ENCODE measurements at places on chromosomes 2 and 18. TPM values are rescaled to one million over a fixed set of nuclear protein-coding genes. Genes with fewer than 3 reads are reported as not detected.

ANKRD30BL gene
- not detected for total RNA-seq

CD302 gene
- total RNA-seq = 1.2 TPM

FBLN7 gene
- total RNA-seq = 0.71 TPM

CMPK2 gene
- 1.2 TPM for total RNA-seq

SLC19A3 gene
- not detected for total RNA-seq

KHK gene
- total RNA-seq = 2.6 TPM

SKOR2 gene
- total RNA-seq = not detected

CPO gene
- not detected for total RNA-seq

DNA sequence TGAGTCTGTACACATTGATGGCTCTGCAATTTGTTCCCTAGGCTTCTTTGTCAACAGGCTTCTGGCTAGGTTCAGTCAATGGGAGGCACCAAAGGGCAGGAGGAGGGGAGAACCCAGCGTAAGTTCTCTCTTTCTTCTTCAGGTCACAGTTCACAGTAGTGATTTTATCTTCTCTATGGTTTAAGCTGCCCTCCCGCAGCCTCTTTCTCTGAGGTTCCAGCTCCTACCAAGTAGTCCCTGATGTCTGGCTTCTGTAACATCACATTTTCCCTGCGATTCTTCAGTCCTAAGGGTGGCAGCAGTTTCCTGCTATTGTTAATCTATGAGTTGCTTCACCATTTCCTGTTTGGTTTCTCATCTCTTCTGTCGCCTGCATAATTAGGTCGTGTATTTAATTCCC, 107.4 kb downstream of the CPO start:
- no peak for DNase-seq

DNA sequence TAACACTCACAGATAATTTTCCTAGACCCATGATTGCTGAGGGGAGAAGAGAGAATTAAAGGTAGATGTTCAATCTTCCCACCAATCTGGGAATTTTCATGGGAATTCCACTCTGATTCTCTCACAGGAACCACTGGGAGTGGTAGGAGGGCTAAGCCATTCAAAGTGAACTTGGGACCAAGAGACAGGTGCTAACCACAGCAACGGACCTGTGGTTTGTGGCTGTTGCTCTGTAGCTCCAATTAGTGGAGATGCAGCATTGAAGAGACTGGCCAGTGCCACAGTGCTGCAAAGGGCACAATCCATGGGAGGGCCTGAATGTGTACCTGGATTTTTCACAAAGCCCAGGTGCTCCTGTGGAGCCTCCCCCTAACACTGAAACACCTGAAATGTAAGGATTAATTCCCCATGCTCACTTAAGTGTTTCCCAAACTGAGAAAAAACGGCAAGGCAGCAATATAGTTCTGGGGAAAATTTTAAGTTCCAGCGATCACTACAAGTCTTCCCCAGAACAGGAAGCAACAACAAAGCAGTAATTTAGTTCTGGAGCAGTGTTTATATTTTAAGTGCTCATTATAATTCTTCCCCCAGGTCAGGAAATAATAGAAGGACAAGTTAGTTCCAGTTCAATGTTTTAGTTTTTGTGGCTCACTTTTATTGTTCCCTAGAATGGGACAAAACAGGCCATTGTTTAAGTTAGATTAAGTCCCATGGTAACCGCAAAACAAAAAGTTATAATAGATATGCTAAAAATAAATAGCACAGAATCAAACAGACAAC, 1045.8 kb downstream of the CNTNAP5 start:
- DNase-seq = no peak

GRCh38 chr2:8472545-8473323, 209.1 kb upstream of the ID2 start:
- no peak for DNase-seq

DNA sequence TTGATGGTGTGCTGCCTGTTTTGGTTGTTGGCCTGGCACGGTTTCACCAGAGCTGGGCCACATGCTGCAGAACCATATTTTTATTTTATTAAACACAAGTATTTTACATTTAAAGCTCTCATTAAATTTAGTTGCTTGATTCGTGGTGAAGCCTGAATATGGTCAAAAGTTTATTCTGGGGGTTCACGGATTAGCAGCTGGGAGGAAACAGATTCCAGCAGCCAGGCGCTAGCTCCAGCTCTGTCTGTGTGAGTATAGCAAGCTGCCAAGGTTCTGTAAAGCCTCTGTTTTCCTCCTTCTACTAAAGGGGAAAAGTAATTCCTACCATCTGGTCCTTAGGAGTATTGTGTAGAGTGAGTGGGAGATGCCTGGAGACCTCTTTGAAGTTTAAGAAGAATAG, 22.5 kb downstream of the GATA6 start:
- no peak for DNase-seq

GRCh38 chr2:67032076-67032475, 365.1 kb upstream of the ETAA1 start:
- no peak for DNase-seq

- DNase-seq = no peak
These were observed 422.1 kb downstream of the PARD3B start for GRCh38 chr2:204967199-204967960.

DNA sequence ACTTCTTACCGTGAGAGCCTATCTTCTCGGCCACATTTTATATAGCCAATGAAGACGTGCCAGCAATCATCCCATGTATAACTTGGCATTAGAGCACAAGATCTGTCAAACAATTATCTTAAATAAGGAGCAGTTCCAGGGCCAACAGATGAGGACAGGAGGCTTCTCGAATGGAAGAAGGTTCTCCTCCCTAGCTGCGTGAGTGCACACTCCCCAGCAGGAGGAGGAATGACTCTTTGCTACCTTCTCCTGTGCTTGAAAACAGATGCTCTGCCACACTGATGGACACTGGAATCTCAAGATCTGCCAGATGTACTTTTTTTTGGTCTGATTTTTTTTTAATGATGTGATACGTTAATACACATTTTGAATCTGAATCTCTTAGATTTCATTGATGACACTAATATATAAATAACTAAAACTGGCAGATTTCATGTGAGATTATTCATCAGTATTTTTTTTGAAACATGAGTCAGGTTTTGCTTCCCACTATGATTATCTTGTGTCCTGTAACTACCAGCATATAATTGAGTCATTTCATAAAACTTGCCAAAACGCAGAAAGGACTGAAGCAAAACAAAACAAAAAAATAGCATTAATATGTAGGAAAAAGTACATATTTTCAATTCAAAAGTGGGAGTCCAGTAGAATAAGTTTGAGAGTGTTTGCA, 626 bp upstream of the VIT start:
- no peak for DNase-seq

DNA sequence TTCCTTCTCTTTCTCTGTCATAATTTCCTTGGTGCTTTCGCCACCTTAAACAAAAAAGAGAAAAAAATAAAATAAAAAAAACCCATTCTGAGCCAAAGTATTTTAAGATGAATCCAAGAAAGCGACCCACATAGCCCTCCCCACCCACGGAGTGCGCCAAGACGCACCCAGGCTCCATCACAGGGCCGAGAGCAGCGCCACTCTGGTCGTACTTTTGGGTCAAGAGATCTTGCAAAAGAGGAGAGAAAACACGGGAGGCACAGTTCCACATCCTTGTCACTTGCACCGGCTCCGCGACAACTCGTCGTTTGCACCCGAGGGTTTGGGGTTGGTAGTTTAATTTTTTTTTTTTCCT, 1.8 kb upstream of the SP9 start:
- DNase-seq = no peak

GRCh38 chr2:102809291-102810189, 47.7 kb downstream of the TMEM182 start:
- no peak for DNase-seq

GRCh38 chr2:113739849-113740248, 16.6 kb downstream of the SLC35F5 start:
- DNase-seq = no peak

DNA sequence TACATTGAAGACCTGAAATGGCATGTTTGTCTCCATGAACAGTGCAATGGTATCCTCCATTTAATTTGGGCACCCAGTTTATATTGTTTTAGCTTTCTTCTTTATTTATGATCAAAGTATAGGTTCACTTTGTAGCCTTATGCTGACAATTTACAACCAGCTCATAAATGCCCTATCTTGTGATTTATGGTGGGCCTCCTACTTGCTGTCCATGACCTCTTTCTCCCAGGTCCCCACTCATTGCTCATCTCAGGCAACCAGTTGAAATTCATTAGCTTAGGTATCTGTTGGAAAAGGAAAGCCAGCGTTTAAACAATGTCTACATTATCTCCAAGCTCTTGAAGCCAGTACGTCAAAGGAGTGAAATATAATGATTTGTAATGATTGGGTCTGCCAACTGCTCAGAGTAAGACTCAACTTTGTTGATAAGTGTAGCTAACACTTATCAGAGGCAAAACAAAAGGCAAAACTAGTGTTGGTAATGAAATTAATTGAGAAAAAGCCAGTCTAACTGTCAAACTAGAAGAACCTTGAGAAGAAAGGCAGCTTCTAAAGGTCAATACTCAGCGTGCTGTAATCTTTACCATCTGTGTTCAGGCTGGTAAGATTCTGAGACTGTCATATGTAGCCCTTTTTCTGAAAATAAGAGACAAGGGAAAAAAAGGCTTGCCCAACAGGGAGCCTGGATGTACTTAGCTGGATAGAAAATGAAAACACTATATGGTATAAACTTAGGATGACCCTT, 695.9 kb downstream of the EPHA4 start:
- no peak for DNase-seq

- DNase-seq = no peak
These were observed 89.5 kb upstream of the LMAN1 start for GRCh38 chr18:59448546-59448945.

DNA sequence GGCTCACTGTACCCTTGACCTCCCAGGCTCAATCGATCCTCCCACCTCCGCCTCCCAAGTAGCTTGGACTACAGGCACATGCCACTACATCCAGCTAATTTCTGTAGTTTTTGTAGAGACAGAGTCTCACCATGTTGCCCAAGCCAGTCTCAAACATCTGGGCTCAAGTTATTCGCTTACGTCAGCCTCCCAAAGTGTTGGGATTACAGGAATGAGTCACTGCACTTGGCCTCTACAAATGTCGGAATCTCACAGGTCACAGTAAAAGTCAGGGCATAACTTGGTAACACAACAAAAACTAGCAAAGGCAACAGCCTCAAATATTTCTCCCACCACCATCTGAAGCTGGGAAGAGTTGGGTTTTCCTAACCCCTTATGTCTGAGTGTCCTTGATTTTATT, 25.3 kb downstream of the SCG2 start:
- DNase-seq = no peak

GRCh38 chr2:144876013-144876412, 356.1 kb upstream of the ZEB2 start:
- no peak for DNase-seq

GRCh38 chr2:109057686-109058085, 68.7 kb upstream of the EDAR start:
- DNase-seq = no peak

DNA sequence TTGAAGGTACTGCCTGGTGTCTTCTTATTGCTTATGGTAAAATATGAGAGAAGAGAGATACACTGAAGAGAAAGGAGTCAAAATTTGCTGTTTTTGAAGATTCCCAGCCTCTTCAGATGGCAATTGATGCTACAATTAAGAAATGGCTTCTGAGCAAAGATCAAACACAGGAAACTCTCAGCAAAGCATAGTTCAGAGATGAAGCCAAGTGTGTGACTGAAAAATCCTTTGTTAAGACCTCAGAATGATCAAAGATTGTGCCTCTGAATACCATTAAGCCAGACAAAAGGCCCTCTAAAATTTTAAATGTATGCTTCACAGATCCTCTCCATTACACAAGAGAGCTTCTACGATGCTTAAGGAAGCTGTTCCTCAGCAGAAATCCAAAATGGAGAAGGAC, 216.3 kb downstream of the UXS1 start:
- DNase-seq = no peak

- no peak for DNase-seq
These were observed 71.9 kb downstream of the WDR7 start for GRCh38 chr18:56723068-56723467.

GRCh38 chr18:63342206-63342605, 22.6 kb upstream of the BCL2 start:
- DNase-seq = no peak

GRCh38 chr18:35075132-35075531, 33.9 kb downstream of the MAPRE2 start:
- DNase-seq = no peak

- no peak for DNase-seq
These were observed 746.9 kb upstream of the NRXN1 start for GRCh38 chr2:51778806-51779205.

DNA sequence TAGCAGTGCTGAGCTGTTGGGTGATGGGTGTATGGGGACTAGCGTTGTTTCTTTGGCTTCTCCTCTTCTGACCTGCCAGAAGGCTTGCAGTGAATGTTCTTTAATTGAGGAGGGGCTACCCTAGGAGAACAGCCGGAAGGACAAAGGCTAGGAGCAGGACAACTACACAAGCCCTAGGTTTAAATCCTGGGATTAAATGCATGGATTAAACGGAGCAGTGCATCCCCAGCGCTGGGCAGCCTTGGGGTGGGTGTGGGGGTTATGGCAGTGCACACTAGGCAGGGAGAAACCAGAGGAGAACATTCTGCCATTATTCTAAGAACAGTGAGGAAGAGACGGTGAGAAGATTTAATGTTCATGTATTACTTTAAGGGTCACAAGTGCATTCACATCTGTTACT, 86.4 kb upstream of the MCFD2 start:
- no peak for DNase-seq

DNA sequence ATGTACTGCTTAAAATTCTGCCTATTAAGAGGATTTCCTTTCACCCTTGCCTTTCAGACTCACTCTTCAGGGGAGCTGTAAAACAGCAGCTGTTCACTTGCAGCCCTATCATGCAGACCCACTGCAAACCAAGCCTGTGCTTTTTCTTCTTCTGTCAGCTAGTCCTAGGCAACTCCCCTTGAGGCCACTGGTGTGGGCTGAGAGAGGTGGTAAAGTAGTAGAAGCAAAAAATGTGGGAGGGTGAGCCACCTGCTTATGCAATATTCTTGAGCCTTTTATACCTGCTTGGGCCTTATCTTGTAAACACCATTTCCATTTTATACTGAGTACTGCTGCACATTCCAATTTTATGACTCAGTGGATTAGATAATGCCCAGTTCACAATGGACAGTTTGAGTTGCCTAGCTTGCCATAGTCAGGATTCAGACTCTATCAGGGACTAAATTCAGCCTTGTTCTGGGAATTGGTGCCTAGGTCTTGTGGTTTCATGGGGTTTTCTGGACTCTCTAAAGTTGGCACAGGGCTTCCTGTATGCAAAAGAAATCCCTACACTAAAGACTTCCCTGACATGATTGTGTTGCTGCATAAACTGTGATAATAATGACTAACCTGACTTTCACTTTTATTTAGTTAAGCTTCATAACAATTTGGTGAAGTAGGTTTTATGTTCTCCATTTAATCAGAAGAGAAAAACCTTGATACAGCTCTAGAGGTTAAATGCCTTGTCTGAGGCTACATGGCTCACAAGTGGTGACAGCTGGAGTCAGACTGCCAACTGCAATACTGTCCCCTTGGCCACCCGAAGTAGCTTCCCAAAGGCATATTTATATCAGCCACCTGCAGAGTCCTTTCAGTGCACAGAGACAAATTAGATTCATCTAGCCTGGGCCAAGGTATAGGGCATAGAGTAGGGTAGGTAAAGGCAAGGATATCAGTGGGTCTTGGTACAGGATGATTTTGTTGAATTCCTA, 47.4 kb upstream of the KDM3A start:
- no peak for DNase-seq

All from activated B cell treated with CpG ODN at 0.5 μM for 24 hours (primary cell).